ENCODE measurements at places on chromosomes 11 and 22.

DNA sequence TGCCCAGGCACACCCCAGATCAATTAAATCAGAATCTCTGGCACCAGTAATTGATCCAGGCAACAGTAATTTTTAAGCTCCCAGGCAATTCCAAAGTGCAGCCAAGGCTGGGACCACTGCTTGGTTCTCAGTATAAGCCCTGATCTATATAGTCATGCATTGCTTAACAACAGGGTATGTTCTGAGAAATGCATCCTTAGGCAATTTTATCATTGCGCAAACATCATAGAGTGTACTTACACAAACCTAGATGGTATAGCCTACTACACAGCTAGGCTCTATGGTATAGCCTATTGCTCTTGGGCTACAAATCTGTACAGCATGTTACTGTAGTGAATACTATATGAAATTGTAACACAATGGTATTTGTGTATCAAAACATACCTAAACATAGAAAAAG is 651 bp upstream of the C11orf42 start:
- no peak for DNase-seq

DNA sequence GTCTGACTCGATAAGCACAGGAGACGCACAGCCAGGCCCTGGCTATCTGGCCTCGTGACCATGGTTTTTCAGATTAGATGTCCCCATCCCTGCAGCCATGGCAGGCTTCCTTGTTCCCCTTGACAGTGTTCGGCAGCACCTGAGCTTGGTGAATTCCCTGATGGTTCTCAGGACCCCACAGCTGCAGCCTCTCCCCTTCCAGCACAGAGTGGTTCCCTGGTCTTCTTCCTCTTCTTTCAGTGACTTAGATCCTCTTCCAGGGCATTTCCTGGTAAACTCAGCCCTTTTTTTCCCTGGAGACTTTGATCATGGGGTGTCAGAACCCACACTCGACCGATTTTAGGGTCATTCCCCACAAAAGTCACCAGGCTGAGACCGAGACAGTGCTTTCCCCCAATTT is 14.5 kb downstream of the GLB1L3 start:
- no peak for DNase-seq

- DNase-seq = peak; percentile 87
These were observed 14.1 kb downstream of the C11orf24 start for GRCh38 chr11:68257477-68258362.

DNA sequence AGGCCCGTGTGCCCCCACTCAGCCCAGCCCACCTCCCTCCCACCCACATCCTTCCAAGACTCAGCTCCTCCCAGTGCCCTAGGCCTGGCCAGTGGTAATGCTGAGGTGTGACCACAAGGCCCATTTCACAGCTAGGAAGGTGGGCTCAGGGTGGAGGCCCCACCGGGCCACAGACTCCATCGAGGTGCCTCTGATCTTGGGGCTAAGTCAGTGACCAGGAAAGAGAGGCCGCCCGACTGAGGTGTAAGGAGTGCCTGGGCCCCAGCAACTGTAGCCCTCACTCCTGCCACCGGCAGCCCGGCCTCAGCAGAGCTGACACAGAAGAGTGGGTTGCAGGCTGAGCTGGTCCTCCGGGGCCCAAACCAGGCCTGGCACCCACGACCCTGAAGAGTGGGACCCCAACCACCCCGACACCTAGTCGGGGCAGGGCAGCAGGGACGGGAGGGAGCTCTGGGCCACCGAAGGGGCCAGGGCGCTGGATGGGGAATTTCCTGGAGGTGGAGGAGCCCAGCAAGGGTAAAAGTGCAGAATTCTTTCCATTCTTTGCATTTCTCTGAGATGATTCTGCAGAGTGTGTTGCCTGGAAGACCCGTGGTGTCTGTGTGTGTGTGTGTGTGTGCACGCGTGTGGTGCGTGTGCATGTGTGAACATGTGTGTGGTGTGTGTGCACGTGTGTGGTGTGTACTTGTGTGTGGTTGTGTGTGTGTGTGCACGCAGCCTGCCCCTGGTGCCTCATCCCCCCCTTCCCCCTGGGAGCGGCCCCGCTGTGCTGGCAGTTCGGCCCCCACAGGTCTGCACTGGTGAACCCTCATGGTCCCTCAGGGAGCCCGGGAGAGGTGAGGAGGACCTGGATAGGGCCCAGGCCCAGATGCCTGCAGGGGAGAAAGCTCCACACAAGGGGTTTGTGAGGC is 8.3 kb upstream of the PIM3 start:
- DNase-seq = no peak

DNA sequence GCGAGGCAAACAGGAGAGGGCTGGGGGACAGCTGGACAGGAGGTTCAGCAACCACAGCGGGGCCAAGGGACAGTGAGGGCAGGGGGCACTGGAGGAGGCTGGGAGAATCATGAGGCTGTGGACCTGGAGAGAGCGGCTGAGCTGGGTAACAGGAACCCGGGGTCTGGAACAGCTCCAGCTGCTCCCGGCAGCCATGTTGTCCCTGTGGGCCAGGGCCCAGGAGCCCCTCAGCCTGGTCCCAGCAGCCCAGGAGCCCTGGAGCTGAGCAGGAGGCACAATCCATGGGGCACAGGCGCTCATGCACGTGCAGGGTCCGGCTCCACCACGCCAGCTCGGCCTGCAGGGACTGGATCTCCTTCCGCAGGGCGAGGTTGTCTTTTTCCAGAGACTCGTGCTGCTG is 7.4 kb downstream of the BATF2 start:
- DNase-seq = no peak

GRCh38 chr11:128399251-128400121 is 187.9 kb downstream of the ETS1 start:
- no peak for DNase-seq

- DNase-seq = no peak
These were observed 19.3 kb upstream of the BDNF start for GRCh38 chr11:27719546-27719925.

GRCh38 chr11:117431436-117431835 is 103.8 kb downstream of the CEP164 start:
- no peak for DNase-seq

DNA sequence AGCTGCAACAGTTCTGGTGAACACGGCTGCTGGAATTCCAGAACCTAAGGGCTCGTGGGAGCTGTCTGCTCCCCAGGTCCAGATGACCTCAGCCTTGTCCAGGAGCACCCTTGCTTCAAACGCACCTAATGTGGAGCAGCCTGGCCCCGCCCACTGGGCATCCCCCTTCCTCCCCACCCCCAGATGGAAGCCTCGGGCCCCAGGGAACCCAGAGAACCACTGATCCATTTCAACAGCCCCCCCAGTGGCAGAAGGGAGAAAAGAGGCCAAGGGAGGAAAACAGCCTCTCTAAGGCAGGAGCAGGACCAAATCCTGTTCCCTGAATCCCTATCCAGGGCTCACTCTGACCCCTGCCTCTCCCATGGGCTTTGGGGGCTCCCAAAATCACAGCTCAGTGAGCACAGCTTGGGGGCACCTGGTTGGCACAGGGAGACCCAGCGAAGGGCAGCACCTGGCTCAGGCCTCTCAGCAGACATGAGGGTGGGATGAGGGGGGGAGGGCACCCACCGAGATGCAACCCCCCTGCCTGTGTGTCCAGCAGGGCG is 1.2 kb downstream of the CYTH4 start:
- DNase-seq = no peak

GRCh38 chr11:68965901-68966853 is 14.6 kb downstream of the MRGPRD start:
- no peak for DNase-seq

DNA sequence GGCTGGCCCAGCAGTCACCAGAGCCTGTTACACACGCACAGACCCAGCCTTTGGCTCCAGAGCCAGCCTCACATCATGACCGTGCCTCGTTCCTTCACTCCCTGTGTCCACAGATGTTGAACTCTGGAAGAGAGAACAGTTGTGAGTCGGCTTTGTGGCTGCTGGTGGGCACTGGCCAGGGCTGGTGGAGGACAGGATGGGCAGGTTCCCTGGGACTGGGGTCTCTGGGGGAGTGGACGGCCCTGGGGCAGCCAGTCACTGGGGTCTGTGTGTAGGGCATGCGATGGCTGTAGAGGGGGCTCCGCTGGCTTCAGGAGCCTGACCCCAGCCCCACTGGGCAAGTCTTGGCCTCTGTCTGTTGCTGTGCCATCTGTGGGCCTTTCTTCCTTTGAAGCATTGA is 1070.1 kb downstream of the BRD1 start:
- no peak for DNase-seq

GRCh38 chr11:72239313-72239848 is 4.6 kb downstream of the PHOX2A start:
- DNase-seq = no peak

DNA sequence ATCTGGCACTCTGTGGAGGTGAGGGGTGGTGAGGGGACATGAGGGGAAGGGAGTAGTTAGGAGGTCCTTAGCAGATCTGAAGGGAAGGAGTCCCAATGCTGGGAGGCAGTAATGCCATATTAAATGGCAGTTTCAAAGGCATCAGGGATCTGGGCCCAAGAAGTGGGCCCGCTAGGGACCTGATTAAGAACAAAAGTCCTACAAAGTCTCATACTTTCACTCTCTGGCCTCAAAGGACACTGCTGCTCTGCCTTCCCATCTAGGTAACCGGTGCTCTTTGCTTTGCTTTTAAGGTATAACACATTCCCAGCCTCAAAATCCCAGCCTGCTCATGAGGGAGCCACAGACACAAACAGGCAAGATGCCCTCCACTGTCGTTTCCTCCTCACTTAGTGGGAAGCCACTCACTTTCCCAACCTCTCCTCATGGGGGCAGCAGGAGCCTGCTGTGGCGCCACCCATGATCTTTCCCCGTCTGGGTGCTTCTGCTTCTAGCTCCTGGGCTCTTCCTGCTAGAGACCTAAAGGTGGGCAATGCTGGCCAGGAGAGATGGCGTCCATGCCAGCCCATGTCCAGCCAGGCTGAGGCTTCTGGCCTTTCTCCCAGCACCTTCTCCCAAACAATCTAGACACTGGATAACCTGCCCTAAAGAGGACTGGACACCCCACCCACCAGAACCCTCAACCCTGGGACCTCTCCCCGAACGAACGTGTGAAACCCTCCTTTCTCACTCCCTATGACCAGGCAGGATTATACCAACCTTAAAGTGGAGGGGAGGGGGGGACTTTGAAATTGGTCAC is 68.3 kb downstream of the PLEKHA7 start:
- no peak for DNase-seq

DNA sequence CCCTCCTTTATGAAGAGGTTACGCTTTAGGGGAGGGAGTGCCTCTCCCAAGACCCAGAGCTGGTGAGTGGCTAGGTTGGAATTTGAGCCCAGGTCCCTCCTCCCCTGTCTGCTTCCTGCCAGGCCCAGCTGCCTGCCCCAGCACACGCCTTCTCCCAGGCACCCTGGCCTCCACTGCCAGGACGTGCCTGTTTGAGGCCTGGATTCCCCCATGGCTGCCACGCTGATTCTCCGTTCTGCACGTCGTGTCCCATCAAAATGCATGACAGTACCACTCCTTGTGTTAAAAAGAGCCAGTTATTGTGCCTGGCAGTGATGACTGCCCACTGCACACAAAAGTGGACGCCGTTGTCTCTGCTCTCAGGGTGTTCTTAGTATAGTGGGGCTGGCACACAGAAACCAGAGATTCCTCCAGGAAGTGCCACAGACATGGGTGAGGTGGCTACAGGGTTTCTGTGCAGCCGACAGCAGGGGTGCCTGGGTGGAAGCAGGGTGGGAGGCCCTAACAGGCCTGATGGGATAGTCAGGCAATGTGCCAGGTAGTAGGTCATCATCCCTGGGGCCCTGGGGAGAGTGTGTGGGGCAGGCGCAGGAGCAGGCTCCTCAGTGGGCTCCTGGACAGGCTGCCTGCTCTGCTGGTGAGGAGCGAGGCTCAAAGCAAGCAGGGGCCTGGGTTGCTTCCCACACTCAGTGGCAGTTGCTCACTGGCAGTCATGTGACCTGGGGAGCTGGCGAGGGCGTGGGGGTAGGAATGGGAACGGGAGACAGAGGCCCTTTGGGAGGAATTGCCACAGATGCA is 24.2 kb downstream of the MED15 start:
- DNase-seq = no peak

GRCh38 chr22:43541022-43541421 is 129.2 kb downstream of the MPPED1 start:
- DNase-seq = no peak

DNA sequence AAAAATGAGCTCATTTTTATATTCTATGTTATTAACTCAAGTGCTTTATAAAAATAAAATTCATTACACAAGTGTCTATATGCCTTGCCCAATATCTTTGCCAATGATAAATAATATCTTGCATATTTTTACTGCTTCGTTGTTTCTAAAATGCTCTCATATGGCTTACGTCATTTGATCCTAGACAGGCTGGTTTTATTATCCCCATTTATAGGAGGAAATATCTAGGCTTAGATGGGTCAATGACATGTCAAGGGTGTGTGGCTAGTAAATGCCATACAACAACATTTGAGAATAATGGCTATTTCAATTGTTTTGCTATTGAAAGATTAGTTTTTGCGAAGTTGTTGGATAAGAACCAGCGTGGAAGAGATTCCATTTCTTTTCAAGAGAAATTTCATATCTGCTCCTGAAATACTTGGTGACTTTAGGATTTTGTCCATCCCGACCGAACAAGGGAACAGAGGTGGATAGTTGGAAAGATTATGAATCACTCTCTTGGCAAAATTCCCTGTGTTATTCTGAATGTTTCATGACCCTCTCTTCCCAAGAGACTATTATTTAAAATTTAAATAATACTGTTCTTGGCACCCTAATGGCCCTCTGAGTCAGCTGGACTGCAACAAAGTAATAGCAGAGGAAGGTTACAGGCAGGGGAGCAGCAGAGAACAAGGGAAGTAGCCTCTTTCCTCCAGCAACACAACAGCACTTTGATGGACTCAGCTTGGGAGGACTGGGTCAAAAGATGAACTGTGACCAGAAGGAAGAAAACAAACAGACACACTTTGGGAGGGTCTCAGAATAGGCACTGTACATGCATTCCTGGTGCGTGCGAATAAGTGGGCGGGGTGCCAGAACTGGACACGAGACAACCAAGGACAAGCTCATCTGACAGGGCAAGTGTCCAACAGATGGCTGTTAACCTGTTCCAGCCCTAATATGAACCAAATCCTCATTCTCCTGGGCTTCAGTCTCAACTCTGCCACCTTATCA is 94.5 kb downstream of the ME3 start:
- DNase-seq = no peak

DNA sequence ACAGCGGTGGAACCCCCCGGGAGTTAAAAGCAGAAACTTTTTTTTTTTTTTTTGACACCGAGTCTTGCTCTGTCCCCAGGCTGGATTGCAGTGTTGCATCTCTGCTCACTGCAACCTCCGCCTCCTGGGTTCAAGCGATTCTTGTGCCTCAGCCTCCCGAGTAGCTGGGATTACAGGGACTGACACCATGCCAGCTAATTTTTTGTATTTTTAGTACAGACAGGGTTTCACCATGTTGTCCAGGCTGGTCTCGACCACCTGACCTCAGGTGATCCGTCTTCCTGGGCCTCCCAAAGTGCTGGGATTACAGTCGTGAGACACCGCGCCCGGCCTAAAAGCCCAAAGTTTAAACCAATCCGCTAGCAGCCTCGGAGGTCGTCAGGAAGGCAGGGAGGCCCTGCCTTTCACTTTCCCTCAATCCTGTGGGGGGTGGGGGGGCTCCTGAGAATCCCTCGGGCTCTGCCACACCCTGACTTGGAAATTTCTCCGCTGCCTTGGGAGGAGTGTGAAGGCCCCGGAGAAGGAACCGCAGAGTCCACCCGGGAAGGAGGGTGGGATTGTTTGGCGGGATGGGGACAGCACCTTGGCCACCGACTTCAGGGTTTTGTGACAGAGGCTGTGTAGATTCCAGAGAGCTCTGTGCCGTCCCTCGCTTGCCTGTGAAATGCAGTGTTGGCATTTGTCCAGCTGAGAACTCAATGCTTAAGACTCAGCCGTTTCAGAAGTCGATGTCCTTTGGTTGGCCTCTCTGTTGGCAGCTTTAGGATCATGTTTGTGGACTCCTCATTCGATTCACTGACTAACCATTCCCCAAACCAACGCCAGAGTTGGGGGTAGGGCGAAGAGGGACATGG is 1.0 kb downstream of the ARHGAP8 start:
- no peak for DNase-seq

GRCh38 chr11:38814670-38815069 is 2216.6 kb upstream of the RAG2 start:
- no peak for DNase-seq
